ENCODE measurements at places on chromosomes 5 and 9.

- DNase-seq, result no peak
Measured at GRCh38 chr5:22258139-22258538, 595.0 kb downstream of the CDH12 start.

- no peak for DNase-seq
Measured at GRCh38 chr5:15789642-15790041, 289.7 kb downstream of the FBXL7 start.

DNA sequence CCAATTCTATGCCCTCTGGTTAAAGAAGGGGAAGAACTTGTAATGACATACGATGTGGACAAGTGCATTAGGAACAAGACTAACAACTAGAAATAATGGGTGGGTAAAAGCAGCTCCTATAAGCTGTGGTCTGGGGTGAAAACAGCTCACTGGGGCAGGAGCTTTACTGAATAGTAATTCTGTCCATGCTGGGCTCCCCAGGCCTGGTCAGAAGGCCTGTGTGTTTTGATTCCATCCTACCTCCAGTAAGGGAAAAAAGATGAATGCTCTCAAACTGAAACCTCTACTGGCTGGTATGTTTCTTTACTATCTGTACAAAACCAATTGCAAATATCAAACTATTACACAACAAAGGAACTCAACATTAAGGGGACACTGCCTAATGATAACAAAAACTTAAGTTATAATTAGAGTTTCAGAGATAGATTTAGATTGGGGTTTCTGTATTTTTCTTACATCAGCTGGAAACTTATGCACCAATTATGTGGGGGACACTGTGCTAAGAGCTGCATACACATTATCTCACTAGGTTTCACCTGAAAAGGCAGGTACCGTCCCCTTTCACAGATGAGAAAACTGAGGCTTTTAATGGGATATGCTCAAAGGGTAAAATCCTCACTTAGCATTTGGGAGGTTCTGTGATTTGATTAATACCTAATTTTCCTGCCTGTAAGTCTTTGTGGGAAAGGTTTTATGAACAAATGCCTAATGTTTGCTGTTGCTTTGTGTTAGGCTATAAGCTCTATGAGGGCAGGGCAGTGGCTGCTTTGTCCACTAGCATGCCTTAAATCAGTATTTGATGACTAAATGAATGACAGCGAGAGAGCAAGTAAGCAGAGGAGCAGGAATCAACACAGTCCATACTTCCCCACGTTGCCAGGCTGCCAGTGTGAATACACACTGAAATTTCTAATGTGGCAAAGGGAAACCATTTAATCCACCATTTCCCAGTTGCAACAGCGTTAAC is 53.6 kb downstream of the ELL2 start:
- DNase-seq, result no peak

DNA sequence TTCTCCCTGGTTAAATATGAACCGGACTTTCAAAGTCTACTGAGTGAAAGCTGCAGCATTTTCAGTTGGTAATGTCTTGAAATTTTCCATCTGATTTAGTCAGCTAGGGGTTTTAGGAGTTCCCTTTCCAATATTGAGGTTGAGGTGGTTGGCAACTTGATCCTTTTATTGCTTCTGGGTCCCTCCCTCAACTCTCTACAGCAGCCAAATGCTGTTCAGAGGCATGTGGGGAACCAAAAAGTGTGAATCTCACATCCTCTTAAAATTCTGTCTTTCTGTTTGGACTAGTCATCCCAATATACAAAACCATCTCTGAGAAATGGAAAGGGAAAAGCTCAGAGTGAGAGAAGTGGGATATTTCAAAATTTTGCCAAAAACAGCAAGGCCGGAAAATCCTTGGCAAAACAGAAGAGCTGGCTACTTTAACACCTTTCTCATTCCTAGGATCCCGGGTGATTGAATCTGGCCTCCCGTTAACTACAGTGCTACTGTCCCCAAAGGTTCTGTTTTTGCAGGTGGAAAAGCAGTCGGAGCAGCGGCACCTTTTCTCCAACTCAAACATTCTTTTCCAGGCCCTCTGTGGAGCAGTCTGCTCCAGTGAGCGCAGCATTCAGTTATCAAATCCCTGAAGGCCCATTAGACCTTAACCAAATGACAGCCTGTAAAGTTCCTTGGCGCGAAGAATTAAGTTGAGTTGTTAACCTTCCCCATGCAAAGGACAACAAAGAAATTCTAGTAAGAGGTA is 345.9 kb upstream of the NUDT12 start:
- DNase-seq, result no peak

DNA sequence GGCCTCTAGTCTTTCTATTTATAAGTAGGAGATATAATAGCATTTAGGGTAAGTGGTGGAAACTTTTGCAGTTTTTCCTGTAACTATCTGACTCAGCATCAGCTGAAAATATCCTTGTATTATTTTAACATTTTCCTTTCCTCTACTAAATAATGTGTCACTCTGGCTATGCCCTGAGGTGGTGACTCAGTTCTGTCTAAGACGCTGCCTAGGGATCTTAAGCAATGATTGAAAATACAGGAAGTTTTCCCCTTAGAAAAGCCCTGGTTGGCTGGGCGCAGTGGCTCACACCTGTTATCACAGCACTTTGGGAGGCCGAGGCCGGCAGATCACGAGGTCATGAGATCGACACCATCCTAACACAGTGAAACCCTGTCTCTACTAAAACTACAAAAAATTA is 9.3 kb upstream of the EDIL3 start:
- no peak for DNase-seq

- peak; percentile 77 for DNase-seq
Measured at GRCh38 chr9:71604197-71605063, 163.9 kb downstream of the CEMIP2 start.

- no peak for DNase-seq
Measured at GRCh38 chr9:27086818-27087680, 22.0 kb upstream of the TEK start.

- DNase-seq, result no peak
Measured at GRCh38 chr5:41406424-41406823, 104.0 kb downstream of the PLCXD3 start.

DNA sequence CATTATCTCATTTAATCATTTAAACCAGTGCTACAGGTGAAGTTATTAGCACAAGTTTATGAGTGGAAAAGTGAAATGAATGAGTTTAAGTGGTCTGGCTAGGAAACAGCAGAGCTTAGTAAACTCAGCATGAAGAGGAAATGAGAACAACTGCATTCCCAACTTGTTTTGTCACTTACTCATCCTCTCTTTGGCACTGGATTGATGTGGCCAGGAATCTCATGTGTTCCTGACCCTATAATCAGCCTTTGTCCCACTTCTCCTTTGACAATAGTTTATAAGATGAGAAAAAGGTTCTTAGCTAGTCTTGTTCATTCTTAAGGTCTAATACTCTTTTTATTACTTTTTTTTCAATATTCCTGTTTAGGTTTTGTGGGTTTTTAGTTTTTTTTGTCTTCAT is 559.2 kb upstream of the TLE4 start:
- DNase-seq, result peak; percentile 20

GRCh38 chr9:19156026-19156474 is 28.8 kb upstream of the PLIN2 start:
- DNase-seq, result no peak

- no peak for DNase-seq
Measured at GRCh38 chr5:139212486-139212885, 14.3 kb upstream of the SIL1 start.

GRCh38 chr9:128636024-128636390 is 20.6 kb downstream of the DYNC2I2 start:
- peak; percentile 85 for DNase-seq

GRCh38 chr5:33049842-33050241 is 338.7 kb downstream of the NPR3 start:
- DNase-seq, result peak; percentile 20

DNA sequence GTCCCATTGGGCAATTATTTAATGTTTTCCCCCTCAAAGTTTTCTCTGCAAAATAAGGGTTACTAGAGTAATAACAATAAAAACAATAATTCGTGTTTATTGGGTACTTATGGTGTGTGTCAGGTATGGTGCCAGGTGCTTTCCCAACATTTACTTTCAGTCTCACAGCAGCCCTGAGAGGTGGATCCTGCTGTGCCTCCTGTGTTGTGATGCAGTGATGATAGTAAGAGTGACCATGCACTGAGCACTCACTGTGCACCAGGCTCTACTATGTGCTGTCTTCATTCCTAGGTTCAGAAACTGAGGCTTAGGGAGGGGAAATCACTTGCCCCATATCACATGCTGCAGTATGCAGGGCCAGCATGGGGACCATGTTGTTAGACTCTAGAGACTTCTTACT is 15.5 kb downstream of the OTULINL start:
- no peak for DNase-seq

GRCh38 chr9:91958174-91958573 is 8.1 kb upstream of the ROR2 start:
- DNase-seq, result no peak

DNA sequence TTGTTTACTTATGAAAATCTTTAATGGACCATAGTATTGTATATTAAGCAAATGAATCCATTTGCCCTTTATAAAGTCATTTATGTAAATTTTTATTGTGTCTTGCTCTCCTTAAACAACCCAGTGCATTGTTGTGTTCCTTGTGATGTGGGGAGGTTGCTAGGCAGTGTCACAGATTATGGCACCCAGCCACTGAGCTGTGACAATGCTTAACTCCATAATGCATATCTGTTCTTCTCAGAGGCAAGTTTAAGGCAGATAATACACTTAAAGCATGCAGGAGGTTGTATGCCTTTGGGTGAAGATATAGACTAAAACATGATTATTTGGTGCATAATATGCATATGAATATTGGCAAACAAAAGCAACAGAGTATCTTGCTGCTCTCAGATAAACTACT is 269.6 kb upstream of the RIOK2 start:
- DNase-seq, result no peak

DNA sequence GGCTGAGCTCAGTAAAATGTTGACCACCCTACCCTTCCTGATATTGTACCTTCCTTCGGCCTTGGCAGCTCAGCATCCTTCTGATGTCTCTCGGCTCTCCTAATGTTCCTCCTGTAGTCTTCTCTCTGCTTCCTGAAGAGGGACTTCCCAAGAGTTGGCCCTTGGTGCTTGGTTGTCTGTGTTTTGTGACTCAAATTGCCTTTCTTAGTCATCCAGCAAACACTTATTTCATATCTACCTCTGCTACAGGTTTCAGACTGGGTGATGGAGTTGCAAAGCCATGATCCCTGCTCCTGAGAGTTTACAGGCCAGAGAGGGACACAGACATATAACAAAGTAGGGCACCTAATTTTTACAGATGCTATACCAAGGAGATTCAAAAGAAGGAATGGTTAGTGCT is 70.1 kb downstream of the SV2C start:
- no peak for DNase-seq

DNA sequence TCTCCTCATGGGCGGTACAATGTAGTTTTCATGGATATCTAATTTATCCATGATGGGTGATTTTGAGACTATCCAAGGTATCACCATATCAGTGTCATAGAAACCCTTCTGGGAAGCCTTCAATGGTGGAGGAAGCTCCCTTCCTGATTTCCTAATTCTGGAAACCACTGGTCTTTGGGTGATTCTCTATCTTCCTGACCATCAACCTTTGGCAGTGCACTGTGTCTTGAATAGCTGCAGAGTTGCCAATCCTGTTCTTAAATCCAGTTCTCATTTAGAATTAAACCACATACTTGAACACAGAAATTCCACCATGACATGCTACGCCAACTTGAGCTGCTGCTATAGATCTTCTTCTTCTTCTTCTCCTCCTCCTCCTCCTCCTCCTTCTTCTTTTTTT is 161.7 kb upstream of the KLF9 start:
- no peak for DNase-seq

- DNase-seq, result no peak
Measured at GRCh38 chr5:98911280-98912040, 17.3 kb downstream of the CHD1 start.

DNA sequence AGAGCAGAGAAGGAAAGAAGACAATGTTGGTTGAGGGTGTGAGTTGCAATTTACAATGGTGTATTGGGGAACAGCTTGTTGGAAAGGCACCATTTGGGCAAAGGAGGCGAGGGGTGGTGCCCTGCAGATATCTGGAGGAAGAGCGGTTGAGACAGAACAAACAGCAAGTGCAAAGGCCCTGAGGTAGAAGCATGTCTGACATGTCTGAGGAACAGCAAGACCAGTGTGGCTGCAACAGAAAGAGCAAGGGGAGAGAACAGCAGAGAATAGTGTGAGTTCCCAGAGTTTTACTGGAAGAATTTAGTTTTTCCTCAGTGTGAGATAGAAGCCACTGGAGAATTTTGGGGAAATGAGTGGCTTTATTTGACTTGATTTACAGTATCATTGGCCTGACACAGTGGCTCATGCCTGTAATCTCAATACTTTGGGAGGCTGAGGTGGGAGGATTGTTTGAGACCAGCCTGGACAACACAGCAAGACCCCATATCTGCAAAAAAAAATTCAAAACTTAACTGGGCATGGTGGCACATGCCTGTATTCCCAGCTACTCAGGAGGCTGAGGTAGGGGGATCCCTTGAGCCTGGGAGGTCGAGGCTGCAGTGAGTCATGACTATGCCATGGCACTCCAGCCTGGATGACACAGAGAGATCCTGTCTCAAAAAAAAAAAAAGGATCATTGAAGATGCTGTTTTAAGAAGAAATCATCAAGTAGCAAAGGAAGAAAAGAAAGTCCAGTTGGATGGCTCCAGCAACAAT is 13.6 kb downstream of the CMBL start:
- no peak for DNase-seq

DNA sequence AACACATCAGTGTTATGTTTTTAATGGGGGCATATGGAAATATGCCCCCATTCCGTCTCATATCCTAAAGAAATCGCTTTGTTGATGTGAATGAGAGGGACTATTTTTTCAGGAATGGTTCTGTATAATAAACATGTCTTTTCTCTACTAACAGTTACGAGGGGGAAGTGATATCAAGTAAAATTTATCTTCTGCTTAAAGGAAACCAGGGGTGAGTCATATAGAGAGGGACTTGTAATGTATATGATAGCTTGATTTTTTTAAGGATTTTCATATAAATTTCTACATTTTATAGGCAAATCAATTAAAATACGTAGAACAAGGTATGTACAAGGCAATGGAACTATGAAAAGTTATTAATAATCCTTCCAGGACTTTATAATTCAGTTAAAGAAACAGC is 207.1 kb downstream of the SEMA5A start:
- no peak for DNase-seq

DNA sequence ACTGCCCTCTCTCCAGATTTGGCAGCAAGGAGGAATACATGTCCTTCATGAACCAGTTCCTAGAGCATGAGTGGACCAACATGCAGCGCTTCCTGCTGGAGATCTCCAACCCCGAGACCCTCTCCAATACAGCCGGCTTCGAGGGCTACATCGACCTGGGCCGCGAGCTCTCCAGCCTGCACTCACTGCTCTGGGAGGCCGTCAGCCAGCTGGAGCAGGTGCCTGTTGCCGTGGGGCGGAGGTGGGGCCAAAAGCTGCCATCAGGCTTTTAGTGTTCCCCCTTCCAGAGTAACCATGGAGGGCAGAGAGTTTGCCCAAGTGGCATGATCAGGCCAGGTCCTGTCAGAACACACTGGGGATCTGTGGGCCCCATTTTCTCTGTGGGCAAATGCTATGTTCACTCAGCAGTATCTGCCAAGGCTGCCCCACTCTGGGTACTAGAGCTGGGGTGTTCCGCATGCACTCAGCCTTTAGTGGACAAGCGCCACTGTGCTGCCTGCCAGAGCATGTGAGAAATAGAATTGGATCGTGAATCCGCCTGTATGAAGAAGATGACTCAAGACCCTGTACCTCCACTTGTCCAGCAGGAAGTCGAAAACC is 117.1 kb downstream of the DAB2IP start:
- no peak for DNase-seq
